Smooth muscle cell of the pulmonary artery (primary cell): ENCODE measurements at places on chromosomes 2 and 18. TPM values are rescaled to one million over a fixed set of nuclear protein-coding genes. Genes with fewer than 3 reads are reported as not detected.

SCYGR6 gene
- not detected in 2 replicates for total RNA-seq

MAL gene
- total RNA-seq, result not detected in 2 replicates

CTNNA2 gene
- 0.07 TPM in 1 of 2 replicates, not detected in the other for total RNA-seq

HAAO gene
- total RNA-seq, result 0.85 TPM in 1 of 2 replicates, not detected in the other

RIOK3 gene
- total RNA-seq, result 74.8 and 89.1 TPM in 2 replicates

FBXO48 gene
- total RNA-seq, result 0.26 and 0.39 TPM in 2 replicates

ASB1 gene
- total RNA-seq, result 45.4 and 109 TPM in 2 replicates

CAPN14 gene
- total RNA-seq, result 0.23 and 0.26 TPM in 2 replicates

CNRIP1 gene
- total RNA-seq, result 20.5 and 21.6 TPM in 2 replicates

GALNT14 gene
- total RNA-seq, result 0.52 and 5.3 TPM in 2 replicates

CPLX4 gene
- not detected in 2 replicates for total RNA-seq

ARID5A gene
- total RNA-seq, result 14.1 and 15.9 TPM in 2 replicates

TRIM43 gene
- not detected in 2 replicates for total RNA-seq

CYRIA gene
- total RNA-seq, result 1.4 and 5.5 TPM in 2 replicates

LIMS3 gene
- total RNA-seq, result 1.6 and 4.2 TPM in 2 replicates

POTEJ gene
- not detected in 2 replicates for total RNA-seq

FAM161A gene
- total RNA-seq, result 1.6 TPM in 2 replicates

RESP18 gene
- not detected in 2 replicates for total RNA-seq

CAVIN2 gene
- total RNA-seq, result 10.9 and 26.8 TPM in 2 replicates

SERPINB12 gene
- total RNA-seq, result not detected in 2 replicates

SERPINB13 gene
- total RNA-seq, result not detected in 2 replicates

HAT1 gene
- 26.8 and 34.4 TPM in 2 replicates for total RNA-seq

SLC8A1 gene
- total RNA-seq, result 60.0 and 116 TPM in 2 replicates

KLHL14 gene
- not detected in 2 replicates for total RNA-seq

PIAS2 gene
- 22.1 and 31.4 TPM in 2 replicates for total RNA-seq

SLC5A7 gene
- total RNA-seq, result not detected in 2 replicates

FBXO41 gene
- 0.72 and 2.0 TPM in 2 replicates for total RNA-seq

KATNAL2 gene
- 2.2 and 4.1 TPM in 2 replicates for total RNA-seq

MDH1B gene
- total RNA-seq, result 0.33 and 0.72 TPM in 2 replicates

IL1R1 gene
- total RNA-seq, result 109 and 129 TPM in 2 replicates

HTRA2 gene
- 38.6 and 45.3 TPM in 2 replicates for total RNA-seq

EIF2B4 gene
- total RNA-seq, result 25.2 and 27.7 TPM in 2 replicates

SATB2 gene
- 9.8 and 11.7 TPM in 2 replicates for total RNA-seq

SCN3A gene
- 0.40 and 0.85 TPM in 2 replicates for total RNA-seq

PLB1 gene
- 0.46 and 1.3 TPM in 2 replicates for total RNA-seq

AMER3 gene
- not detected in 2 replicates for total RNA-seq

FNDC4 gene
- total RNA-seq, result 39.9 and 52.9 TPM in 2 replicates

FKBP1B gene
- 6.8 and 7.9 TPM in 2 replicates for total RNA-seq

CRYBA2 gene
- total RNA-seq, result not detected in 2 replicates

MYO3B gene
- 0.10 and 0.13 TPM in 2 replicates for total RNA-seq
